Activated CD8-positive, alpha-beta memory T cell treated with anti-CD3 and anti-CD28 coated beads for 1 hour (primary cell): ENCODE measurements at places on chromosomes 2 and 18.

DNA sequence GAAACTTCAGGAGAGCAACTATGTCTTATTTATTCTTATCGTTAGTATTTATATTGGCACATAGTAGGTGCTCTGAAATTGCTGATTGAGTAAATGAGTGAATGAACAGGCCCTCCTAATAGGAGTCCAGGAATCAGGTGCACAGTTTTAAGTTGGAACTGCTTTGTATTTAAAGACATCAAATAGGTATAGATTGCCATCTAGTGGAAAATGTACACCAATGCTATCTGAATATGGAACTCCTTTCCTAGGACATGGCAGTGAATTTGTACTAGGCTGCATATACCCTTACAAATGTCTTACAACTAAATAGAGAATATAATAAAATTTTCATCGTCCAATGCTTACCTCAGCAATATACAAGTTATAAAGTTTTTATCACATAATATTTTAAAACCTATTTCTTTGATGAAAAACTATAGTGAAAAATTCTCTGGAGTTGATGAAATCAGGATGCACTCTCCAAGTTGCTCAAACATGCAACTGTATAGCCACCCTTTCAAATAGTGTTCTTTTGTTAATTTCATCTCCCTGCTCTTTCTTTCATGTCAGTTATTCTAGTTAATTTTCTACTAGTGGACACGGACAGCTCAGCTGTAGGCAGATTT is 318.9 kb upstream of the SYT4 start:
- no peak for DNase-seq

GRCh38 chr2:218782528-218782844 is 539 bp downstream of the CYP27A1 start:
- DNase-seq = no peak

GRCh38 chr2:86603905-86604304 is 19.8 kb downstream of the RNF103 start:
- no peak for DNase-seq

- DNase-seq = no peak
Measured at GRCh38 chr2:117957616-117958015, 56.3 kb downstream of the CCDC93 start.

DNA sequence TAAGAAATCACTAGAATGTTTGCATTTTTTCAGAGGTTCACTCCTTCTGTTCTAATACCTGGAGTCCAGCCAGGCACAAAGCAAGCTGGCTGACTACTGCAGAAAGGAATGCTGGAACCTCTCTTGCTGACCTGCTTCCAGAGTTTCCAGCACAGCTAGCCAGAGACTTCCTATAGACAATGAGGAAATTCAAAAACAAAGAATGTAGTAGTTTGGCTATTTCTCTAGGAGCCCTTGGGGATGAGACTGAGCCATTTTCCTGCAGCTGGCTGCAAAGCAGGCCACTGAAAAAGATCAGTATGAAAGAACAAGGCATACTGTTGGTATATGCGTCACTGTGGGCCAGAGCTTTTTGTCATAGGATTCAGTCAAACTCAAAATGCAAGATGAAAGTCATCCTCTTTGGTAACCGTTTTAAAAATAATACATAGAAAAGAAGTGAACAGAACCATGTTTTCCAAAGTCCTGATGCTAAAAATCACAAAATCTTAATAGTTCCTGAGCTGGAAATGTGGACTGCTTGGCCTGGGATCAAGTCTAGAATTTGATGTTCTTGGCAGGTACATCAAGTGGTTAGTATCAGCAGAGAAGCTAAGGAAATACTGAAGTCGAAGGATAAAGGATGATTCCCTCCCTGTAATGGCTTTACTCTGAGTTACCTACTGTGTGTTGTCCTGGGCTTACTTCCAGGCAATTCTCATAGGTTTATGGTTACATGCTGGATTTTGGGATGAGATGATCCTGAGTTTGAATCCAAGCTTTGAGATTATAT is 9.0 kb upstream of the DSEL start:
- no peak for DNase-seq

DNA sequence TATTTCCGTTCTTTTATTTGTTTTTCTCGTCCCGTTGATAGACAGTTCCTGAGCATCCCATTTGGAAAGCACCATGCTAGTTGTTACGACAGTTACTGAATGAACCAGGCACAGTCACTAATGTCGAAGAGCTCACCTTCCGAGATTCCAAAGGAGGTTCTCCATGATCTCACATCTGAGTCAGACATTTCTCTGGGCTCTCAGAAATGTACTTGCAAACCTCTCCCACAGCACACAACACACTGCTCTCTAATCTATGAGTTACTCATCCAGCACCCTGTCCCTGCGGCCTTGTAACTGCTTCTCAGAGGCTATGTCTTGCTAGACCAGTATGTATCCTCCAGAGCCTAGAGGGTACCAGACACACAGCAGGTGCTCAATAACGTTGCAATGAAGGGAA is 174.7 kb downstream of the DNER start:
- no peak for DNase-seq

GRCh38 chr18:14104906-14105748 is 27.1 kb downstream of the ZNF519 start:
- no peak for DNase-seq

- DNase-seq = no peak
Measured at GRCh38 chr2:26178246-26178645, 5.4 kb downstream of the GAREM2 start.

DNA sequence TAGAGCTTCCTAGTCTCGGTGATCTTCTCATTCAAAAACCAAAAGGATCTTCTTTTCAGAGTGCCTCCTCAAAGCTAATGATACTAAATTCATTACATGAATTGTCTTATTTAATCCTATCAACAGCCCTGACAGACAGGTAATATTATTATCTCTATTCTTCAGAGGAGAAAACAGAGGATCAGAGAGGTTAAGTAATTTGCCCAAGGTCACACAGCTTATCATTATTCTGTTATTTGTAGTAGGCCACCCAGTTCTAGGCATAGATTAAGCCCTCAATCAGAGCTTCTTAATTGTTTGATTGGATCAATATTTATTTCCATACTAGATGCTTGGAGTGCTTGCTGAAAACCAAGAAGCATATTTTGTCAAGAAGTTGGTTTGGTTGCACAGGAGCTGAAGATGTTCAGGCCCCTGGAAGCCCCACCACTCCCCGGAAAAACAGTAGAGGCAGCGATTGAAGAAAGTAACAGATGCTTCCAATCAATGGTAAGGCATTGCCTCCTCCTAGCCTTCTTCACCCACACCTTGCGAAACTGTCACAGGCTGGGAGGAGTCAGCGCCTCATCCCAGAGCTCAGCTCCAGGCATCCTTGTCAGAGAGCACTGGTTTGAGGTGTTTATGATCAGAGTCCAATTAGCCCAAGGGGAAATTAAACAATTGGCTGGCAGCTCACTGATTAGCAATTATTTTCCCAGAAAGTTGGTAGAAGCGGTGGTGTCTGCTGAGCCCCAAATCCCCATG is 487.2 kb downstream of the BCL11A start:
- no peak for DNase-seq

DNA sequence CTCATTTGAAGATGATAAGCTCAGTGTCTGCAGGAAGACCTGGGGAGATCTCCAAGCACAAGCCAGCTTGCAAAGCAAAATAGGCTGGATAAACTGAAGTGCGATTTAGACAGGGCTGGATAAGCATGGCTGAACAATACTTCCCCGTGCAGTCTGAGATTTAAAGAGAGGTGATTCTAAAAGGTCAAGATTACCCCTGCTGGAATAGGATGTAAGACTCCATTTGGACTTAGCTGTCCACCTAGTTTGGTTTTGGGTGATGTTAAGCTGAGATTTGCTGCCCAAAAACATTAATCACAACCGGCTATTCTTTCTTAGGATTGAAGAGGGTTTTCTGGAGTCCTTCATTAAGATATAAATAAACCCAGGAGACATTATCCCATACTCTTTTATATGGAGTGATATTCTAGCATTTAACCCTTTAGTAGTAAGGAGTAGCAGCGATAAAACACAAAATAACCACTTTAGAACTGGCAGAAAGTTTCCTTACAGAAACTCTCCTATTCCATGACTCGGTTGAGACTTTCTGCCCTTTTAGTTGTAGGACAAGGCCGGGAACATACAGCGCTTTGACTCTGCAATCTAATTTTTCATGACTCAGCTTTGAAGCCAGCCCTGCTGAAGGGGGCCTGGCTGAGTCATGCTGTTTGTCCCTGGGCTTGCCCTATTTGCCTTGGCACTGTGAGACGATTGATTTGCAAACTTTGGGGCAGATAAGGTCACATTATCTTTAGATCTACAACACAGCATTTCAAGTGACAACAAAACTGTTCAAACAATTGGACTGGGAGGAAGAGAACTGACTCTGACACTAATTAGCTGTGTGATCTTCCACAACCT is 238.2 kb downstream of the GCA start:
- DNase-seq = no peak

DNA sequence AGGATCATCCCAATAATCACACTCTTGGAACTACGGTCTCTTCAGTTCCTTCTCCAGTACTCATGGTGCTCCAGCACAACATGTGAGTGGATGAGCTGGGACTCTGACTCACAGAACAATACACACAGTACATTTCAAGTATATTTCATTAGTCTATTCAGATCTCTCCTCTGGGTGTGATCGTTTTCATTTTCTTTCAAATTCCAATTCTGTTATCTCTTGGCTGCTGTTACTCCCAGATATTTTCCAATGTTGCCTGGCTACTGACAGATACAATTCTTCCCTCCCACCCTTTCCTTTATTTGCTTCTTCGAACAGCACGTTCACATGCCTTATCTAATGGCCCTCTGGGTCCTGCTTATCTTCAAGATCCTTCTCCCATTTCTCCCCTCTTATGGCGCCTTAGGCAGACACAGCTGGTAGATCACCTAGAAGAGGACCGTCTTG is 216.0 kb downstream of the ACKR3 start:
- no peak for DNase-seq

- no peak for DNase-seq
Measured at GRCh38 chr2:238587776-238588660, 161.3 kb downstream of the ASB1 start.

GRCh38 chr2:118310681-118311429 is 222.6 kb downstream of the INSIG2 start:
- DNase-seq = no peak

DNA sequence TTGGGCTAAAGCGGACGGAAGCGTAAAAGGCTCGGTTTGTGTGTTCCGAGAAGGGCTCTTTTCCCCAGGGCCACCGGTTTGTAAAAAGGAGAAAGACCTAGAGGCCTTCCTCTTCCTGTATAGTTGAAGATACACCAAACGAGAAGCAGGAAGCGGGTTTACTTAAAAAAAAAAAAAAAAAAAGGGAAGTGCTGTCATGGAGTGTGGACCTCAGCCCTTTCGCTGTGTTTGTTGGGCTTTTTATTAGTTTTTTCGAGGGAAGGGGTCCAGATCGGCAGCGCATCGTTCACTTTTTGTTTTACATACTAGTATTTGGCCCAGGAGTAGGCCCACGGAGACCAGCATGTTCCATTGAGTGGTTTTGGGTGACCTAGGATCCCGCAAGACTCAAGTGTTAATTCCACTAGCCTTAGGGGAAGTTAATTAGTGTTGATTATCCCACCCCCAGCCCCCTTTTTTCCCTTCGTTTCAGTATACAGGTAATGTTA is 676 bp downstream of the ACTR2 start:
- DNase-seq = no peak

DNA sequence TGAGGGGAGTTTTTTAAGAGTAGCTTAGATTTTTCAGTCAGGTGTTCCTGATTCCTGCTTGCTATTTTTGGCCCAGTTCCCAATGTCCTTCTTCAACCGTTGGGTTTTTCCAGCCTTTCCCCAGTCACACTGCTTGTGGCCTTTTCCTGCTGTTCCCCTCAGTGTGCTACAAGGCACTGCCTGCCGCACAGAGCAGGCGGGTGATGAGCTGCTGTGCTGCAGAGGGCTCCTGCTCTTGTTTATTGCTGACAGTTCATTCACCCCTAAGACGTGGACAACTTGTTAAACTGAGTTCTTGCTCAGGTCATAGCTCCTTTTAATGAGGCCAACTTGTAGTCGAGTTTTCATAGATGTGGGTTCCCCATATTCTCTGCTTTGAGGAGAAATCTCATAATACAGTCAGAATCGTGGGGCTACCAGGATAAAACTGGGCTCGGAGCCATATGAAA is 20.6 kb downstream of the EIF4E2 start:
- DNase-seq = no peak

- no peak for DNase-seq
Measured at GRCh38 chr2:201953396-201953795, 80.3 kb upstream of the FZD7 start.
